Activated CD8-positive, alpha-beta memory T cell treated with anti-CD3 and anti-CD28 coated beads for 1 hour (primary cell): ENCODE measurements at places on chromosomes 5 and 9.

GRCh38 chr5:108686676-108687075, 61.0 kb upstream of the FER start:
- DNase-seq: no peak

- no peak for DNase-seq
These were observed 75.6 kb downstream of the PSMB7 start for GRCh38 chr9:124339603-124340146.

DNA sequence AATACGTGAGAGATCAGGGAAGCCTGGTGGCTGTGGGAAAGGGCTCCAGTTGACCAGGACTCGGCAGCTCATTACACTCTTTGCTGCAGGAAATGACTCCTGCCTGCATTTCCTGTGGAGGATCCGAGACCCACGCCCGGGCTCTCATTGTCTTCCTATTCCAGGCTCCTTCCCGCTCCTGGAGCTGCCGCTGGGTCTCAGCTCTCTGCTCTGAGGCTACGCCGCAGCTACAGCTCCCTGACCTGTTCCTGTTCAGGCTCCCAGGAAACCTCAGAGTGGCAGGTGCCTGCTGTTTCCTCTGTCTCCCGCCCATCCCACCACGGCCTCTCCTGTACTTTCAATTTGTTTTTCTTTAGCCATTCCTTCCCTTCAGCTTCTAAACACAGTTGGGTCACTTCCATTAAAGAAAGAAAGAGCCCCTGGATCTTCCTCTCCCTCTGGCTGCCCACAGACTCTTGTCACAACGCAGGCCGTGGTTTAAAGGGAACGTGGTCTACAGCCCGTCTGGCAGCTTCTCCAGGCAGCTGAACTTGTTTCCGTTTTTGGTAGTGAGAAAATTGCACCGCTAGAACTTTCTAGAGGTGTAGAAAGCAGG, 71.5 kb downstream of the IL6ST start:
- no peak for DNase-seq

GRCh38 chr5:109803854-109804253, 114.1 kb downstream of the MAN2A1 start:
- DNase-seq: no peak

- no peak for DNase-seq
These were observed 33.9 kb downstream of the JAKMIP2 start for GRCh38 chr5:147748590-147748989.

DNA sequence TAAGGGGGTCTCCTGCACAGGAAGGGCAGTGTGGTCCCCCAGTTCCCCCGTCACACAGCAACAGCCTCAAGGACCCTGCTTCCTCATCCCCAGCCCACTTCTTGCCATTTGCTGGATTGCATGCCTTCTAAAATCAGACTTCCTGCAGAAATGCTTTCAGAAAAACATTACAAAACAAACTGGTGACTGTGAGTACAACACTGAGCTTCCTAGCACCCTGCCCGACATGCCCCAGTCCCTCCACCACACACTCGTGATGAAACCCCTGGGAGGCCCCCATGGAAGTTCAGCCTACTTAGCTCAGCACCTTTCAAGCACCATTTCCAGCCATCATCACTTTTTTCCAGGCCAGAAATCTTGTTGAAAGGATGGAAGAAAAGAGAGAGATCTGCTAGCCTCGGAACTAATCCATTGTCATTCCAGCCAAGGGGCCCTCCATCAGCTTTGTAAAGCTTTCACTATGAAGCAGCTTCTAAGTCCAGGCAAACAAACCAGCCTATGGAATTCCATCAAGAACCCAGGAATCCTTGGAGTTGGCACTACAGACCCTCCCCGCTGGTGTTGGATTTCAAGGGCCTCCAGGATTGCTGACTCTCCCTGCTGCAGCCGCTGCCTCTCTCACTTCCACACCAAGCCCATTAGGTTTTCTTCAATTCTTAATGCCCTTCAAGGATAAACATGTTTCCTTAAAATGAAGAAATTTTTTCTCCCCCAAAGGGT, 114.6 kb downstream of the C5orf15 start:
- no peak for DNase-seq

GRCh38 chr5:20041326-20042274, 53.6 kb upstream of the CDH18 start:
- DNase-seq: no peak

- DNase-seq: no peak
These were observed 27.4 kb downstream of the ABO start for GRCh38 chr9:133247632-133248031.

GRCh38 chr5:88670461-88670860, 212.5 kb downstream of the MEF2C start:
- no peak for DNase-seq

- no peak for DNase-seq
These were observed 69.0 kb downstream of the SLC28A3 start for GRCh38 chr9:84271531-84271900.

- DNase-seq: no peak
These were observed 14.7 kb downstream of the TNFAIP8 start for GRCh38 chr5:119370486-119370885.

DNA sequence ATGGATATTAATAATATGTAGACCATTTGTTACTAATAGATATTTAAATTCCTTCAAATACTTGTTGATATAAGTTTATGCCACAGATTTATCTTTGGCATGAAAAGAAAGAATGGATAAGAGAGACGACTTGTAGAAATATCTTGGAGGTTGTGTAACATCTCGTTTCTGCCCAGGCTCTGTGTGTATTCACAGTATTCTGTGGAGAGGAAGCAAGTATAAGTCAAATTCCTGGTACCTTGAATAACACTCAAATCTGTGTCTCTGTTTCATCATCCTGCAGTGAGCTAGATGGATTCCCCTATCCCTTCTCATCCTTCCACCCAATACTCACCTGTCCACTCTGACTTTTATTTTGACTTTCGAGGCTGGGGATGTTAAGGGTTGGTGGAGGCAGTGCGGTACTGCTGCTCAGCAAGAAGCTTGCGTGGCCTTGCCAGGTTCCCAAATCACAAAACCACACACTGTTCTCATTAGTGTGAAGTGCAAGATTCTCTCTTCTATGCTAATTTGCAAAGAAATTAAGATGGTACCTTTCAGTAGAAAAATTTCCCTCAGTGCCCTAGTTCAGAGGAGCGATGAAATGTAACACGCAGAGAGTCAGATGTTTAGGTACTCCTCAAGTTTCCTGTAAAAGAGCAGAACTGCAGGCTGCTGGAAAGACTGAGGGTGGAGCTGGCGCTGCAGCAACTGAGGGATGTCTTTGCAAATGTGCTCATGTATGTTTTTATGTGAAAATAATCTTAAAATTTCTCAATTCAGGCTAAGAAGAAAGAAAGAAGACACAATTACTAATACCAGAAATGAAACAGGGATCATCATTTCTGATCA, 42.6 kb upstream of the ANKRD18A start:
- DNase-seq: no peak

- DNase-seq: no peak
These were observed 267.0 kb upstream of the PCSK5 start for GRCh38 chr9:75623462-75623861.

GRCh38 chr9:16964228-16964627, 93.8 kb upstream of the BNC2 start:
- DNase-seq: no peak

DNA sequence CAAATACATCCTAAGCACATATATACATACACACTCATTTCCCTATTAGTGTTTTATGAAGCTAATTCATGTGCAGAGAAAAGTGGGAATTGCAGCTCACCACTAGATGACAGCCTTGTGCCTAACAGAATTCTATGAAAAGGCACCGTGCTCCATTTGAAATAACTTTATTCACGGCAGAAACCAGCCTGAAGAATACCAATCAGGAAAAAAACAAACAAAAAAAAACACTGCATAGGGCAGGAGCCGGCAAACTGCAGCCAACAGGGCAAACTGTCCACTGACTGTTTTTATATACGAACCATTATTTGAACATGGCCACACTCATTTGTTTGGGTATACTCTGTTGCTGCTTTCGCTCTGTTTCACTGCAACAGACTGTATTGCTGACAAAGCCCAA, 33.6 kb downstream of the ERMP1 start:
- no peak for DNase-seq

DNA sequence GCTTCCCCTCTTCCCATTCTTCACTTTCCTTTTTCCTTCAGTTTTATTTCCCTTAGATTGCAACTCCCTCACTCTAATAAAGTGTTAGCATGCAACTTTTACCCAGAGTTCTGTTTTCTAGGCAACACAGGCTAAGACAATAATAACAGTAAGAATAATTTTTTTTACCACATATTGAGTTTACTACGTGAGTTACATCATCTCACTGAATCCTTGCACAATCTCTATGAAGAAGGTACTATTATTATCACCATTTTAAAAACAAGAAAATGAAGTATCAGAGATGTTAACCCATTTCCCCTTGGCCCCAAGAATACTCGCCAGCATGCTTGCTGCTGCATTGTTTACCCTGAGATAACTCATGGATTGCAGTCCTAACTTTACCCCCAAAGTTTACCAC, 53.7 kb upstream of the SMIM32 start:
- no peak for DNase-seq

- DNase-seq: no peak
These were observed 7.6 kb downstream of the DCANP1 start for GRCh38 chr5:135439231-135440205.

- DNase-seq: no peak
These were observed 79.2 kb downstream of the DOCK2 start for GRCh38 chr5:169716287-169716686.
